ENCODE measurements at places on chromosomes 12 and 14.

- no peak for DNase-seq
Observed at GRCh38 chr12:24480766-24481449, 468.0 kb downstream of the BCAT1 start.

DNA sequence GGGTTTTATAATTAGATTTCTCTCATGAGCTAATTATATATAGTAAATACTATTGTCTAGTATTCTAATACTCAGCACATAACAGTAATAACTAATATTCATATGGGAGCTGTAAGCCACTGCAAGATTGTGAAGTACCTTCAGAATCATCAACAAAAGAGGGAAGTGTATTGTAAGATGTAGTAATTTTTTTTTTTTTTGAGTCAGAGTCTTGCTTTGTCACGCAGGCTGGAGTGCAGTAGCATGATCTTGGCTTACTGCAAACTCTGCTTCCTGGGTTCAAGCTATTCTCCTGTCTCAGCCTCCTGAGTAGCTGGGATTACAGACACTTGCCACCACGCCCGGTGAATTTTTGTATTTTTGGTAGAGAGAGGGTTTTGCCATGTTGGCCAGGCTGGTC lies 3.1 kb downstream of the GPR33 start:
- DNase-seq, result no peak

DNA sequence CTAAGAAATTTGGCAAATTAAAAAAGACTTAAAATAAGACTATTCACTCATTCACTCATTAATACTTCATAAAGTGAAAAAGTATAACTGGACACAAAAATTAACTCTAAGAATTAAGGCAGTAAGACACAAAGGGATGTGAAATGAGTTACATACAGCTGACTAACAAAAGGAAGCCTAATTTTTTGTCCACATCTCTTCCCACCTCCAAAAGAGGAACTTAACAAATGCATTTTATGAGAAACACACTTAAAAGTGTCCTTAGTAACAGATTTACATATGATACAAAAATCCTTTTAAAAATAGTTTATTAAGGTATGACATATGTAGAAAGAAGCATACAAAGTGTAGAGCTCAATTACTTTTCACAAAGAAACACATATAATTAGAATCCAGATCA lies 88.9 kb downstream of the NUMB start:
- DNase-seq, result no peak

DNA sequence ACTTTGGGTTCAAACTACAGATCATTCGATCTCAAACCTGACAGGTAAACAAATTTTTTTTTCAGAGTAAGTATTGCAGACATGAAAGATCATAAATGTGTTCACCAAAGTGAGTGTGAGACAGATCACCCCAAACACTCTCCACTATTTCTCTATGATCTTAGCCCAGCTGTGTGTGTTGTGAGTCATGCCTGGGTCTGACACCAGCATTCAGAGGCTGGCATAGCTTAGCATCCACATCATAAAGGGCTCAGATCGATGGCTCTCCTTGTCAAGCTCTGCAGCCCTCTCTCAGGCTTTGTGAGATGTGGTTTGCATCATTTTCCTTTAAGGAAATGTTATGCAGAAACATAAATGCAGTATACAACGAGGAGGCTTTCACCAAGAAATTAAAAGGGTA lies 164.9 kb downstream of the ETV6 start:
- no peak for DNase-seq

DNA sequence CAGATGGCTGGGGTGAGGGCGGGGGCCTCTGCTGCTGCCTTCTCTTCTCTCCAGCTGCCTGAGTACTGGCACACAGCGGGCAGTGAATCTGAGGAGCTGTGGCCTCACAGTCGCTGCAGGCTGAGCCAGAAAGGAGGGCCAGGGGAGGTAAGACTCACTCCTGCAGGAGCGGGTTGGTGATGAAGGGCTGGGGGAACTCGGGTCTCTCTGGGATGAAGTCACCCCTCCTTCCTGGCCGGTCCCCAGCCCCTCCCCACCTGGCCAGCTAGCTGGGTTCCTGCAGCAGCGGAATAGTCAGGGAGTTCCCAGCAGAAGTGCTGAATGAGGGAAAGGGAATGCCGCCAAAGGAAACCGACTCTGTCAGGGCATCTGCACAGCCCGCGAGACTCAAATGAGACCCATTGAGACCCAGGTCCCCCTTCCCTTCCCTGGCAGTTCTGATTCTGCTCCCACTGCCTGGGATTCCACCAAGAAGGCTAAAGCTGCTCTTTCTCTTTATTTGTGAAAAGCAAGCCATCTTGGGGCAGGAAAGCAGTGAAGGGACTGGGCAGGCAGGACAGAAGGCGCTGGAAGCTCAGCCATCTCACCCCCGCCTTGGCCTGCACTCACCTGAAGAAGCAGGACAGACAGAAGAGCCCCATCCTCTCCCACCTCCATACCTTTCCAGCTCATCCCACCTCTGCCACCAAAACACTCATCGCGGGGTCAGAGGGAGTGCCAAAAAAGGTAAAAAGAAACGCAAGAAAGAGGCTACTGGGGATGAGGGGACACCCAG lies 5.3 kb downstream of the NGB start:
- DNase-seq, result no peak

- no peak for DNase-seq
Observed at GRCh38 chr12:131074221-131075083, 120.7 kb downstream of the ADGRD1 start.

- DNase-seq, result no peak
Observed at GRCh38 chr14:65038966-65039365, 52.3 kb downstream of the FNTB start.

- DNase-seq, result no peak
Observed at GRCh38 chr12:63150713-63151622, at the start of gene AVPR1A. Gene AVPR1A (minus strand): TSS chr12:63151201. CDS start chr12:63150836, 365 bp downstream.

DNA sequence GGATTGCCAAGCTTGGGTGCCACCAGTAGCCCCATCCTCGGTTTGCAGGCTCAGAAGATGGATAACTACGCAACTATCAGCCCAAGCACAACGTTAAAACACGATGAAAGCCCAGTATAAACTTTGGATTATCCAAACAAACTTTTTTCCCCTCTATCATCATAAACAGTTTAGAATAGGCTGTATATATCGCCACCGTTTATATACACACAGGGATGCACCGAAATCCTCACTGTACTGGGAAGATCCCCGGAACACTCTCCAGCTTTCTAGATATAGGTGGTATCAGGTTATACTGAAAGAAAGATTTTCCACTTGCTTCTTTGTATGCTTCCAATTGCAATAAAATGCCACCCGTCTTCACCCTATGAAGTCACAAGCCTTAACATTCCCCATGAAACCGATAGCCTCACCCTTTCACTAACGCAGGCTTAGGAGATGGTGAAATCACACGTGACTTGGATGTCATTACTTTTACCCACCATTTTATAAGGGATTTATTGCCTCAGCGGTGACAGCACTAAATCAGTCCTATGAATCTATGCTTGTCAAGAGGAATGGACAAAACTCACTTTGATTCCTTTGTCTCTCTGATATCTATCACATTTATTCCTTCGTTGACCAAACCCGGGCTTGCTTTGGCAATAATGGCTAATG lies 207.6 kb upstream of the FOXN3 start:
- no peak for DNase-seq

DNA sequence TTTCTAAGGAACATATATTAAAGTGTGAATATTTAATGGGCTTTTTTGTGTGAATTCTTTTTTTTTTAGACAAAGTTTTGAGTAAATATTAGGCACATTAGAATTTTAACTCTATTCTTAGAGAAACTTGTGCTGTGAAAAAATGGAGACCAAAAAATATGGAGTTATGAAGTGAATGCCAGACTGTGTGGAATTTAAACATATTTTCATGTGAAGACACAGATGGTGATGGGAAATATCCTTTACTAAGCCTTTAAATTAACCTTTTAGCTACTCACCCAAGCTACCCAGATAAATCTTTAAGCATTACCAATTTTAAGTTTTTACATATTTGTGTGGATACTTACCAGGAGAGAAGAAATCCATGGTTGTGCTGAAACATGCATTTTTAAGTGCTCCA lies 148.8 kb upstream of the OTX2 start:
- DNase-seq, result no peak

- no peak for DNase-seq
Observed at GRCh38 chr14:37453985-37454384, 141.1 kb downstream of the FOXA1 start.

DNA sequence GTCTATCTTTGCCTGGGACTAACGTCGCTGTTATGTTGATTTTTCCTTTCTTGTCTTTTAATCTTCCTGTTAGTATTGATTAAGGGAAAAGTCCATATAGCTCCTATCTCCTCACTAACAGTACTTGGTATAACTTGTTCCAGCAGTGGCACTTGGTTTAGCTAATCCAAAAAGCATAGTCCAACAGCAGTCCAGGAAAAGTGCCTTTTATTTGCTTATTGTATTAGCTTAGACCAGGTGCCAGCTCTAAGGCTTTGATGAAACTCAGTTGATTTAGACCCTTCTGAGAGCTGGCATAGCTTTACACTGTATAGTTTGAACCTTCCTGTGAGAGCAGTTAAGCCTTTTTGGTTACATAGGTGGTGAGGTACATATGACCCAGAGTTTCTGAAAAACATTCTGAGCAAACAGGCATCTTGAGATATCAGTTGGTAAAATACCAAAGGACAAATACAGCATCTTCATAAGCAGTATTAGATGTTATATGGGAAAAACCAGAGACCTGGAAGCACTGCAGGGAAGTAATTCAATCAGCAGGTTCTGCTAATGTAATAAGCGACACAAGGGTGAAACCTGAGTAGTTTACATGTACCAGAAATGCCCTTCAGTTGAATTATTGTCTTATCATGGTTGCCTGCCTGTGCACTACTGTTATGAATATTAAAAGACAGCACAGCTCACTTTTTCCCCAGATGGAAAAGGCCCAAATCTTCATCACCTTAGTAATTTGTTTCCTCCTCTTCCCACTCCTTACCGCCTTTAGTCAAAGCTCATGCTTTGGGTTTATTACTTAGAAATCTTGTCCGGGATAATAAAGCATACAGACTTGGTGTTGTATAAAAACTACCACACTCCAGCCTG lies 13.0 kb downstream of the PELI2 start:
- DNase-seq, result no peak

DNA sequence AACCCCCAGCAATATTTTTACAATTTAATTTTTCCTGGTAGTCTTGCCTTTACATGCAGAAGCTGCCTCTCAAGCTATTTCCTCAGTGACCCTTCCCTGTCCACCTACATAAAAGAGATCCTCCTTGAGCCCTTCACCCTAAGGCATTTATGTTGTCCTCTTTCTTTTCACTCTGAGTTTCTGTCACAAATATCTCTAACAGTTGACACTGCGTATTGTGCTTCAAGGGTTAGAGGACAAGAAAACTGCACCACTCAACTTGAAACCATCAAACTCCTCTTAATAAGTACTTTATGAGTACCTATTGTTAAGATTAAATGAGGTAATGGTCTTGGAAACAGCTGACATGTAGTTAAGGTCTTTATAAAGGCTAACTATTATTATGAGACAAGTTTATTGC lies 557.7 kb downstream of the TRHDE start:
- no peak for DNase-seq

DNA sequence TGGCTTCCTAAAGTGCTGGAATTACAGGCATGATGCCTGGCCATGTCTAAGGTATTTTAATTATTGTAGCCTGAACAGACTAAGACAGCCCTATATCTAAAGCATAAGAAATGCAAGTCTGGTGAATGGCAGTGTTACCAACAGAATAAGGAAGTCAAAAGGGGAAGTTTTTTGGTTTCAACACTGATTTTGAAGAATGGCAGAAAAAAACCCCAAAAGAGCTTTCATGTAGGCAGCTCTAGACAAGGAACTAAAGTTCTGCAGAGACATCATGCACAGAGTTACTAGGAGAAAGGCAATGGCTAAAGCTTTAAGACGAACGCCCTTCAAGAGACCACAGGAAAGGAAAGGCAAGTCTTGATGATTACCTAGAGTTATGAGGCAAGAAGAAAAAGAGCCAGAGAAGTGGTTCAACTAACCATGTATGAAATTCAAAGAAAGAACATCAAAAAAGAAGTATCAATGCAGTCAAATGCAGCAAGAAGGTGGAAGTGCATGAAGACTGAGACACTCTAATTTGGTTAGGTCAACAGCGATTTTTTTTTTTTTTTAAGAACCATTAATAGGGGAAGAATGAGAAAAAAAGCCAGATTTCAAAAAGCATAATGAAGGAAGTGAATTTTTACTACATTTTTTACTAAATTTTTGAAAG lies 50.8 kb downstream of the RPS6KA5 start:
- no peak for DNase-seq

- no peak for DNase-seq
Observed at GRCh38 chr14:38496092-38496491, 240.2 kb upstream of the CLEC14A start.

- no peak for DNase-seq
Observed at GRCh38 chr12:131015581-131016337, 62.1 kb downstream of the ADGRD1 start.

- DNase-seq, result no peak
Observed at GRCh38 chr14:95922080-95922479, 45.4 kb downstream of the TUNAR start.

- DNase-seq, result no peak
Observed at GRCh38 chr12:103530307-103531066, 34.7 kb upstream of the C12orf42 start.

- DNase-seq, result no peak
Observed at GRCh38 chr12:108589028-108589839, 8.7 kb downstream of the TMEM119 start.

DNA sequence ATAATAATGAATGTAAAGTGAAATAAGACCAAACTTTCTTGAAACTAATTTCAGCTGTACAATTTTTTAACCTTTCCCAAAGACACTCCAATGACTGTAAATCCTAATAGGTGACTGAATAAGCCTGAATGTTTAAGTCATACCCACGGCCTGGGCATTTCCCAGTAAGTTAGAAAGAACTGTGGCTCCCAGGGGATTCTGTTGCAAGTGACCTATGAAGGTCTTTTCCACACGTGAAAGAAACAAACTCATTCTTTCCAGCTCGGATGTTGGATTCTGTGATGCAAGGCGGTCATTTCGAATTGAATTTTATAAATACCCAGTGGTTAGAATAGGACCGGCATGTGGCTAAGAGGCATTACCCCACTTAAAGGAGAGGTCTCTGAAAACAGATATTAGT lies 1134.4 kb downstream of the GALC start:
- no peak for DNase-seq

DNA sequence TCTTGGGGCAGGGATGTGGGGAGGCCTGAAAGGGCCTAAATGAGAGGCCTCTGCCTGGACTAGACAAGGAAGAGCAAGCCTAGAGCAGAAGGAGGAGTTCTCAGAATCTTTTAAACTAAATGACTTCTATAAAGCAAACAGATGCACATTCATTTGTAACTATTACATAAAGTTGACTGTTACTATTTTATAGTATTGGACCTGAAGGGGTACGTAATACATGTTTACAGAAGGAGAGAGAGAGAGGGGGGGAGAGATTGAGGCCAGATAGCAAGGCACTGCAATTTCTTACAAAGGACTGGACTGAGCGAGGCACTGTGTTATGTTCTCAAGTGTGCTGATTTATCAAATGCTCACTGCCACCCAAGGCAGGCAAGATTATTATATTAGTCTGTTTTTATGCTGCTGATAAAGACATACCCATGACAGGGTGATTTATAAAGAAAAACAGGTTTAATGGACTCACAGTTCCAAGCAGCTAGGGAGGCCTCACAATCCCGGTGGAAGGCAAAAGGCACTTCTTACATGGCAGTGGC lies 215.8 kb upstream of the NOS1 start:
- DNase-seq, result no peak
